ENCODE measurements at places on chromosomes 12 and 14.

DNA sequence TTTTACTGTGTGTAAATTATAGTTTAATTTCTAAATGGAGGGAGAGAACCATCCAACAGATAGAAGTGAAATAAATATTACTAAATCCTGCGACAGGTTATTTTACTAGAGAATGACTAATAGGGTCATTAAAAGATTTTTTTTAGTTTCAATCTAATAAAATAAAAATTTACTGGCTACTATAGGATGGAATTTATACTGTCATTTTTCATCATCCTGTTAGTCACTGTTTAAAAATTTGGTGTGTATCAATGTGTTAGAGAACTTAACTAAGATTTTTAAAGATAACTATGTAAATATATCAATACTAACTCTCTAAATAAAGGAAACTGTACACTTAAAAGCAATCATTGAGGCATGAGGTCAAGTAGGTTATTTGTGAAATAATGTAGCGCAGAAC, 41.1 kb upstream of the CDKN3 start:
- no peak for DNase-seq

DNA sequence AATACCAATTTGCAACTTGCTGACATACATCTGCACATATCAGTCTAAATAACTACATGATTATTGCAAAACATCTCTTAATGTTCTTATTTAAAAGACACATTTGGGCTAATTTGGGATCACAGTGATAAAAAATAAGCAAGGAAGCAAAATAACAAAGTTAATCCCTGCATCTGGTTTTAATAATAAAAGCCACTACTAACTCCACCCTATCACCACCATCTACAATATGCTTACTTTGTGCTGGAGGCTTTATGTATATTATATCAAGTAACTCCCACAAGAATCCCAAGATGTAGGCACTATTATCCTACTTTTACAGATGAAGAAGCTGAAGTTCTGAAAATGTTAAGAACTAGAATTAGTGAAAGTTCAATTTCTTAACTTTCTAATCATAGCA, 45.7 kb downstream of the TAOK3 start:
- no peak for DNase-seq

DNA sequence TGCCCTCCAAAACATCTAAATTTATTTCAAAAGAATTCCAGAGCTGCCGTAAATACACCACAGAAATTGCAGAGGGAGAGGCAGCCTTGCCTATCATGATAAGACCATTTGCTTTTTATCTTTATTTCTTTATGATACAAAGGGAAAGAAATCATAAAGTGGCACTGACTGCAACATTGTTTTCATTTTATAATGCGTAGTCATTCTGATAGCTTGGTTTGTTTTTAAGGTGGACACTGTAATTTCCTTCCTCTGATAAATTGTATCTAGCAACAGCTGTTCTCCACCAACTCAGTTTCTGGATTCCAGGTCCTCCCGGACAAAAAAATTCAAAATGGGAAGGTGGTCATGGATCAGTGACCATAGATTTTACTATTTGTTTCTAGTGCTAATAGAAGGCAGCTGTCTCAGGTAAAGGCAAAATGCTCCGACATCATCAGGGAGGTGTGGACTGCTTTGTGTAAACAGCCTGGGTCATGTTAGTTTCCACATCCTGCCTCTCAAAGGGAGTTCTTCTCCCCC, 623 bp upstream of the TSPAN8 start:
- no peak for DNase-seq

- DNase-seq, result no peak
These were observed 176.6 kb downstream of the FOXN3 start for GRCh38 chr14:89240414-89240813.

GRCh38 chr12:11984417-11984816, 86.3 kb upstream of the BCL2L14 start:
- DNase-seq, result no peak

DNA sequence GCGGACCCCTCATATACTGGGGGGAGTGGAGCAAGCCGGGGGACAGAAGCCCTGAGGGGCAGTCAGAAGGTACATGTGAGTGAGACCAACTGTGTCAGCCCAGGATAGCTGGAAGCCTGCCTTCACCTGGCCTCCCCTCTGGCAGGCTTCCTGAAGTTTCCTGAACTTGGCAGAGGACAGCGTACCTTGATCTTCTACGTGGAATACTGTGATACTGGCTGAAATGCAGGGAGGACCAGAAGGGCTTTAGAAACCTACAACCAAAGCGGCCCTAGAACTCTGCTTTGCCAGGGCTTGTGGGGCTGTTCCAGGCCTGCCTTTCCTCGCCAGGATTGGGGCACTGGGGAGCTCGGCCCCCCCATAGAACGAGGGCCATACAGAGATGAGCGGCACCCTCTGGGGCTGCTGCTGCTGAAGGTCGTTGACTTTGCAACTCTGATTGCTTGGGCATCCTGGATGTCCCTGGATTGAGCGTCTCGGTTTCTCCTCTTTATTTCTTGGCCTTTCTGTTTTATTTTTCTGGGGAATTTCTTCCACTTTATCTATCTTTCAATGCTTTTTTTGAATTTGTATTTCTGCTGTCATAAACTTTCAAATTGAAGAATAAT, 66.5 kb downstream of the SLC25A47 start:
- no peak for DNase-seq

- DNase-seq, result no peak
These were observed 36.3 kb downstream of the PTHLH start for GRCh38 chr12:27936196-27936595.

DNA sequence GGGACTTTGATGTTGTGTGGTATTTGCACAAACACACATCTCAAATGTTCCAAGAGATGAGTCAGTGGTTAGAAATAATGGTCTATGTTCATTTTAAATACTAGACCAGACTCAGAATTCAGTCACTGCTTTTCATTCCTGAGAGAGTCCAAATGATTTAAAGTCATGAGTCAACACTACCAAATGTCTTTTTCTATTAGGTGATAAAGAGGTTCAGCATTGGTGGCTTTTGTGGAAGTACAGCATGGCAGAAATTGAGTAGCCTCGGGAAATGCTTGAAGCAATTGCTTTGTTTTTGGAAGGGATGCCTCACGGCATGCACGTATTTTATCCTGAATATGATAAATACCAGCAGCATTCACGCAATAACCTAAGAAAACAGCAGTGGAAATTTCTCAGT, 115.7 kb downstream of the DIO2 start:
- no peak for DNase-seq

GRCh38 chr12:116520801-116521471, 38.2 kb upstream of the MAP1LC3B2 start:
- no peak for DNase-seq

Measured in stimulated activated CD4-positive, alpha-beta T cell treated with anti-CD3 and anti-CD28 coated beads, Interleukin-1b, Interleukin-23, amount 100 ng/mL, for 1 hour (primary cell).